ENCODE measurements at places on chromosomes 7 and 10.

DNA sequence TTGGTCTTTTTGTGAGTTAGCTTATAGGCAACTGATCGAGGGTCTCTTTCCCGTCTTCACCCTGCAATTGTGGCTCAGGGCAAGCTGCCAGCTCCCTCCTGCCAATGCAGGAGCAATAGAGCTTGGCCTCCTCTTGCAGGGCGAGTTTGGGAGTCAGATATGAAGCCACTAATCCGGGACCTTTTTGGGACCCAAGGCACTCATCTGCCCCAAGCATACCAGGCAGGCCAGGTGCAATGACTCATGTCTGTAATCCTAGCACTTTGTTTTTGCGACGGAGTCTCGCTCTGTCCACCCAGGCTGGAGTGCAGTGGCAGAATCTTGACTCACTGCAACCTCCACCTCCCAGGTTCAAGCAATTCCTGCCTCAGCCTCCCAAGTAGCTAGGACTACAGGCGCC is 21.1 kb downstream of the LIMK1 start:
- no peak for DNase-seq

GRCh38 chr7:30395676-30396075 is 82.9 kb downstream of the NOD1 start:
- DNase-seq, result no peak

GRCh38 chr10:3162533-3162932 is 10.0 kb downstream of the PITRM1 start:
- DNase-seq, result no peak

DNA sequence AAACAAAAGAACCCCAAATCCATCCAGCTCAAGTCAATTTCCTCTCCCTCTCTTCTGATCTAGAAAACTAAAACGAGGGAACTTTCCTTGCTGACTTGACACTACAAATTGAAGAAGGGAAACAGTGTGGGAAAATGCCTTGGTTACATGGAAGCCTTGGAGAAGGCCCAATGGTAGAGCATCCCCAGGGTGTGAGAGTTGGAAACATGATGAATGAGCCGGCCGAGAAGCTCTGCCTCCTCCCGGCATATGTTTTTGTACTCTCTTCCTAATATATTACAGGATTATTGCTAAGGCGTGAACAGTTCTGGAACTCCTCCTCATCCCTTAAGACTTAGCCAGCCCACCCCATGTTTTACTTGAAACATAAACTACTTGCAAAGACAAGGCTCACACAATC is 618.2 kb upstream of the MGMT start:
- no peak for DNase-seq

DNA sequence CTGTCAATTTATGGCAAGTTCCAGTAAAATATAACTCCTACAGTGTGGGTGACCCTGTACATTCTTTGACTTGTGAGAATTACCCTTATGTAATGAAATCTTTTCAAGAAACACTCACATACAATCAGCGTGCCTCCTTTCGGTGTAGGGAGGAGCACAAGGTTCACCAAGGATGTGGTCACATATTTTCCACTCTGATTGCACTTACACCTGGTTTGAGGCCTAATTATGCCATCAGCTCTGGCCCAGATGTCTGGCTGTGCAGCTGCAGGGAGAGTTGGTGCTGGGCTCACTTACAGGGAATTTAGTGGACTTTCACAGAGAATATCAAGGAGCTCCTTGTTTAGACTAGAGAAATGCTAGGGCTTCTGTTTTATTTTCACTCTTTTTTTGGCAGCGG is 146.0 kb upstream of the STEAP4 start:
- DNase-seq, result no peak
